ENCODE measurements at places on chromosomes 6 and 20.

GRCh38 chr6:22638320-22638719 is 69.0 kb downstream of the HDGFL1 start:
- DNase-seq = no peak
- H3K27me3 ChIP-seq = no peaks in the 10 kb centered on the region
- H3K36me3 ChIP-seq = no peaks in the 10 kb centered on the region
- no peak overlapping the region for H3K27ac ChIP-seq
- peaks cover 4% of the 10 kb centered on the region for H3K4me1 ChIP-seq

DNA sequence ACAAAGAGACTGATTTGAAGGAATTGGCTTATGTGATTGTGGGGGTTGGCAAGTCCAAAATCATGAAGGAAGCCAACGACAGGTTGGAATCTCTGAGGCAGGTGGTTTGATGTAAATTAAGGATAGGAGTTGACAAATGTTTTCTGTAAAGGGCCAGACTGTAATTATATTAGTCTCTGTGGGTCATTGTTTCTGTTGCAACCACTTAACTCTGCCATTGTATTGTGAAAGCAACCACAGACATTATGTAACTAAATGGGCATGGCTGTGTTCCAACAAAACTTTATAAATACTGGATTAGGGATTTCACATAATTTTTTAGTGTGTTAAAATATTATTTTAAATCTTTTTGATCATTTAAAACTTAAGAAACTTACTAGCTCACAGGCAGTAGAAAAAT is 199.2 kb upstream of the MYLIP start:
- H3K36me3 ChIP-seq = no peaks in the 10 kb centered on the region
- no peak overlapping the region for H3K27ac ChIP-seq
- no peaks in the 10 kb centered on the region for H3K27me3 ChIP-seq
- no peak overlapping the region for H3K4me3 ChIP-seq
- no peaks in the 10 kb centered on the region for H3K4me1 ChIP-seq

GRCh38 chr6:56949925-56950495 is 4.9 kb upstream of the BEND6 start:
- no peak overlapping the region for H3K4me3 ChIP-seq
- no peak for DNase-seq
- H3K4me1 ChIP-seq = peaks cover 4% of the 10 kb centered on the region

DNA sequence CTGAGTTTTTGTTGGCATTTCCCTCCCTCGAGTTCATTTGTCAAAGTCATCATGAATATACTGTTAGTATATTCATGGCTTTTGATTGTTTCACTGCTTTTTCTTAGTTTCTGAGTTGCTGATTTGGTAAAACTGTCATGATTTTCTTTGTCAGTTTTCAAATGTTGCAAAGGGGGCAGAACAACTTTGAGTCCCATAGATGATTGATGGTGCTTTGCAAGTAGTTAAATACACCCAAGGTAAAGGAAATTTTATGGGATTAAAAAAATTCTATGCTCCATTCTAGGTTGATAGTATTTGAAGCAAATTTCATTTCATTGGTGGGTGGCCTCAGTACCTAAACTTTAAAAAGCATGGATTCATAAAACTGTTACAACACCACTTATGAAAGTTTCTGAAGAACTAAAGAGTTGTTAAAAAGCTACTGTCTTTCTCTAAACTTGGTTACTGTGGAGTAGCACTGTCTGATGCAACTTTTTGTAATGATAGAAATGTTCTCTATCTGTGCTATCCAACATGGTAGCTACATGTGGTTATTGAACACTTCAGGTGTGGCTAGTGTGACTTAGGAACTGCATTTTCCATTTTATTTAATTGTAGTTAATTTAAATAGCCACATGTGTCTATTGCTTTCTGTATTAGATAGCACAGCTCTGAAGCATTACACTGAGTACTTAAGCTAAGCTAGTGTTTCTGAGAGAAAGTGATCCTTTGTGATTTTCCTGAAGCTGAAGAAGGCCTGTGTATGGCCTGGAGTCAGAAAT is 153.6 kb downstream of the ZFAND3 start:
- H3K4me1 ChIP-seq = no peaks in the 10 kb centered on the region
- DNase-seq = no peak
- H3K27me3 ChIP-seq = no peaks in the 10 kb centered on the region
- H3K36me3 ChIP-seq = peaks cover 6% of the 10 kb centered on the region

DNA sequence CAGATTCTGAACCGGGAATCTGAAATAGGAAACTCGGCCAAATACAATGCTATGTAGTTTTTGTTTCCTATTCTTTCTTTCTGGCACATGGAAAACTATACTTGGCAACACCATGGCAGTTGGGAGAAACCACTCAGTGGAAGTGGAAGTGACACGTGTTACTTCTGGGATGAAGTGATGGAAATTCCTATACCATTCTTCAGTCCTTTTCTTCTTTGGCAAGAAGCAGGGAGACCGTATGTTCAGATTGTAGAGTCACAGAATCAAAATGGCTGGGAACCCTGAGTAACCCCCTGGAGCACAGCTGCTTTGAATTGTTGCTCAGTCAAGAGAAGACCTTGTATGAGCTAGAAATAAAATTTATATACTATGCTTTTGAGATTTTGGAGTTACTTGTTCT is 18.8 kb upstream of the TINAG start:
- no peak overlapping the region for H3K27ac ChIP-seq
- DNase-seq = no peak
- no peaks in the 10 kb centered on the region for H3K4me1 ChIP-seq
- H3K27me3 ChIP-seq = no peaks in the 10 kb centered on the region
- H3K4me3 ChIP-seq = no peak overlapping the region
- no peaks in the 10 kb centered on the region for H3K36me3 ChIP-seq
